Keratinocyte (primary cell): ENCODE measurements at places on chromosomes 16 and 17. TPM values are rescaled to one million over a fixed set of nuclear protein-coding genes. Genes with fewer than 3 reads are reported as not detected.

DNA sequence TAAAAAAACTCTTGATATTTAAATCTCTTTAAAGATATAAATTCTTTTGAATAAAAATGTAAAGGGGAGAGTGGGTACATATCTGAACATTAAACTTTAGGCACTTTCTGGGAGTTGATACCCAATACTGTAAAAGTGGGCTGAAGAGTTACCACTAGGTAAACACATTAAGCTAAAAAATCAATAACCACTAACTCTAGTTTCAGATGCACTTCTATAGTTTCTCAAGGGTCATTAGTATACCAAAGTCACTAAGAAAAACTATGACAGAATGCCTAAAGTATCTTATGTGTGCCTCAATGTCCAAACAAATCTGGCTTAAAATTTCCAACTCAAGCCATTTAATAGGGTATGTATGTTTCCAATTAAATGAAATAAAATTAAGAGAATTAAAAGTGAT, 13.1 kb upstream of the CFDP1 start:
- DNase-seq, result no peak

DNA sequence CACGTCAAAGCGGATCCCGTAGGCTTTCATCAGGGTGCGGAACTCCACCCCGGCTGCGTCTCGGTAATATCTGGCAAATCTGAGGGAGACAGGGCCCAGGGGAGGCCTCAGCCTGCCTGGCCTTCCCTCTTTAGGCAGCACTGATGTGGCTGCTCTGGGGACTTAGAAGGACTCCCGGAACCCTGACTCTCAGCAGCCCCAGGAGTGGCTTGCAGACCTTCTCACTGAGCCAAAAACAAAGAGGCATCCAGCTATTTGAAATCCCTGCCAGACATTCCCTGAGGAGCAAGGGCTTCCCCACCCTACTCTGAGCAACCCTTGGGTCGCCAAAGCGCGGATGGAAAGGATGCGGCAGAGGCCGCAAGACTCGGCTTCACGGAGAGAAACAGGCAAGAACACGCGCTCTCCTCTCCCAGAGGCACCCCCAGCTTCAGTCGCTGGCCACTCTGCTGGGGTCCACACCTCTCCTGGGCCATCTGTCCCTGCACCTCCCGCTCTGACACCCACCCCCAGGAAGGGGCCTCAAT, 7.9 kb downstream of the P2RX5 start:
- no peak for DNase-seq

DNA sequence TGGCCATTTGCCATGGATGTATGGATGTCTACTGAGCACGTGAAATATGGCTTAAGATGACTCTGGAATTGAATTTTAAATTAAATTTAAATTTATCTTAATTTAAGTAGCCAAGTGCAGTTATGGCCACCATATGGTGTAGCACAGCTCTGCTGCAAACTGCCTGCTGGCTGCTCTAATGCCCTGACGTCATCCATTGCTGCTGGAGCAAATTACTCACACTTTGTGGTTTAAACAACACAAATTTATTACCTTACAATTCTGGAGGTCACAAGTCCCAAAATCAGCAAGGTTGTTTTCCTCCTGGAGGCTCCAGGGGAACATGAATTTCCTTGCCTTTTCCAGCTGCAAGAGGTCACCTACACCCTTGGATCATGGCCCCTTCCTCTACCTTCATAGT, 679.3 kb upstream of the EEF2KMT start:
- no peak for DNase-seq

GRCh38 chr17:82474223-82475010, 15.9 kb downstream of the NARF start:
- no peak for DNase-seq

DNA sequence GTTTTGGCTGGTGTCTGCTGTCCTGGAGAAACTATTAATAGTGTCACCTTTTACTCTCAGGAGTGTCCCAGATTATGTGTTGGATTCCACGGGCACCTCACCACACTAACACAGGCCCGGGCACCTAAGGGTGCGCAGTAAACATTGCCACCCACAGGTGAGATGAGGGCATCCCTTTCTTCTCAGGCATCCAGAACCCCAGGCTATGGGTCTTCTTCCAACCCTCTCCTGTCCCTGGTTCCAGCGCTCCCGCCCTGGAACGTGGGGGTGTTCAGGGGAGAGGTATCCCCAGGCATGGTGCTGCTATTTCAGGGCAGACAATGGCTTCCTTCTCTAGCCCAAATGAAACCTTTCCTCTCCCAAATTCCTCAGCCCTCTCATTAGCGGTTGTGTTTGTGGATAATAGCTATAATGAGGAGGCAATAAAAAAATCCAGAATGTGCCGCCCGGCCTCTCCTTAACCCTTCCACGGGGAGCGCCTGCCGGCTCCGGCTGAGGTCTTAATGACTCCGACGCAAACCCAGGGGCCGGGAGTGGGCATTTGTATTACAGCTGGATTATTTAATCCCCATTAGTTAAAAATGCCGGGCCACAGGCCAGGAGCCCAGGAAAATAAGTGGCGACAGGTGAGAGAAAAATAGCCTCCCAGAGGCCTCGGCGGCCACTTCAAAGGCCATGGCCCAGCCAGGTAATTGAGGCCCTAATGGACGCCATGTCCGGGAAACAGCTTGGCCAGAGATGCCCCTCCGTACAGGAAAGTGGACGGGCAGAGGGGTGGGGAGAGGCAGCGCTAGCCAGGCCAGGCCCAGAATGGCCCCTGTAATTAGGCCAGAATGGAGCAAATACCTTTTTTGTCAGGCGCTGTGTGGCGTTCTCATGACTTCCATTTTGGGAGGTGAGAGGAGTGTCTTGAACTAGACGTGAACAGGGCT, 102.8 kb downstream of the IRX5 start:
- DNase-seq, result no peak

DNA sequence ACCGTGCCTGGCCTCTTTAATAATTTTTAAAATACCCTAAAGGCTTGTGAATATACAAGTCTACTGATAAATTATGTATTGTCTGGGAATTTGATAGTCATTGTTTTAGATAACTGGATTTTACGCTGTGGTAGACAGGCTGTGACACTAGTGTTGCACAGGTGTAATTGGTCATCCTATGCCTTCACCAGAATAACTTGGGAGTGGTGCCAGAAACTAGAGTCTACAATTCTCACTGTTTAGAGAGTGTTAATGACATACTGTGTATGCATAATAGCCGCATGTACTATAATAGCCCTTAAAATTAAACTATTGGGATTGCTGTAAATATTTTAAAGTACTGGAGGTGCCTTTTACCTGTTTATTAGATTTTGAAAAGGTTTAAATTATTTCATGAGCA, 11.4 kb downstream of the CNEP1R1 start:
- no peak for DNase-seq

DNA sequence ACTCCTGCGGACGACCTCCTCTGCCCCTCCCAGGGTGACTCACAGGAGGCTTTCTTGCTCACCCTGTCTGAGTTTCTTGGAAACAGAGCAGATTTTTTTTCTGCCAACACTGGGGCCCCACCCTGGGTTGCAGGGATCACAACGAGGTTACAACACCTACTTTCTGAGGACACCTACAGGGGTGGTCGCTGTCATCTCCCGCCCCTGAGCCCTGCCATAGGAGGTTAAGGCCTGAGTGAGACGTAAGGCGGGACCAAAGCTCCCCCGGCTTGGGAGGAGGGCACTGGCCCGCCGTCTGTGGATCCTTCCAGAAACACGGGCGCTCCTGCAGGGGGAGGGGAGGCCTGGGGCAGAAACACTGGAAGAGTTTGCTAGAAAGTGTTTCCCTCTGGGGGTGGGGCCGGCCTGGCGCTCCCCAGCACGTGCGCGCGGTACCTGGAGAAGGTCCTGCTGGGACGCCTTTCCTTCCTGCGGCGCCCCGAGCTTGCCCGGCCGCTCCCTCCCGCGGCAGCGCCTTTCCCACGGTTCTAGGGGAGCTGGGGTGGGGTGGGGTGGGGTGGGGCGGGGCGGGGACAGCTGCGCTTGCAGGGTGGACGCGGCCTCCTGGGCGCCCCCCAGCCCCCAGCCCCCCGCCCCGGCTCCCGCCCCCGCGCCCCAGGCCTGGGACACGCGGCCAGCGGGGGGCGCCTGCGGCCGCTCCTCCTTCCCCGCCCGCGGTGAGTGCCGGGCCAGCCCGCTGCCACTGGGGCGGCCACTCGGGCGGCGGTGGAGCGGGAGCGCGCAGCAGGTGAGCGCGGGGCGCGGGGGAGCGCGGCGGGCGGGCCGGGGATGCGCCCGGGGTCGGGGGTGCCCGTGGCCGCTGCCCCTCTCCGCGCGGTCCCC, 20.7 kb upstream of the ADCY7 start:
- DNase-seq, result no peak

GRCh38 chr17:60128171-60128859, 21.5 kb upstream of the CA4 start:
- no peak for DNase-seq

DNA sequence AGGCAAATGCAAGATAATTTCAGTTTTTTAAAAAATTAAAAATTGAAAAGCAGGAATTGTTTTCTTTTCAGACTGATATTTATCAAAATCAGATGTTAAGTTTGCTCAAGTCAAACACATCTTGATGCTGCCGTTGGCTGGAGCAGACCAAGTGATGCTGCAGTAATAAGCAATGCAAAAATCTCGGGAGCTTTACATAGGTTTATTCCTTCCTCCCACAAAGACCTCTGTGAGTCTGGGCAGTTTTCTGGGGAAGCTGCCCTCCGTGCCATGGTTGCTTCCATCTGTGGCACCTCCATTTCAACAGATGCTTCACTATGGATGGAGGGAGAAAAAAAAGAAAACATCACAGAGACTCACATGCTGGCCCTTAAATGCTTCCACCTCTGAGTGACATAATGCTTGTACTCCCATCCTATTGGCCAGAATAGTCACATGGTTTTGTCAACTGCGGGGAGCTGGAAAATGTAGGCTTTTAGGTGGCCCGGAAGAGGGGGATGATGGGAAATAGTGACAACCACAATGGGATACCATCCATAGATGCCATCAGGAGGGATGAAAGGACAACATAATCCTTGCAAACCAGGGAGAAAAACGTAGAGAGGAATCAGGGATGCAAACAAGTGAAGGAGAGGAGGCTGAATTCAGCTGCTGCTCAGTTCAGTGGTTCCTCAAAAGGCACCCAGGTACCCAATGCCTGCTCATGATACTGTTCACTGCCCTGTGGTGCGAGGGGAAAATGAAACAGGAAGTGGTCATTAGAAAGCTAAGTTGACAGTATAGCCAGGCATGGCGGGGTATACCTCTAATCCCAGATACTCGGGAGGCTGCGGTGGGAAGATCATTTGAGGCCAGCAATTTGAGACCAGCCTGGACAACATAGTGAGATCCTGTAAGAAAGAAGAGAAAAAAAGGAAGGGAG, 13.5 kb upstream of the ERCC4 start:
- DNase-seq, result no peak

Gene DHRS7C
- not detected in 3 replicates for polyA plus RNA-seq

Gene SALL1
- 0.02 TPM in 1 of 3 replicates, not detected in the others for polyA plus RNA-seq

Gene ZNF688
- polyA plus RNA-seq, result 3.8 to 4.9 TPM (median 4.3 TPM) in 3 replicates

Gene CSH2
- not detected in 3 replicates for polyA plus RNA-seq

Gene SGSH
- 8.9 to 21.5 TPM (median 9.6 TPM) in 3 replicates for polyA plus RNA-seq

Gene DLX4
- 0.10 to 0.22 TPM (median 0.18 TPM) in 3 replicates for polyA plus RNA-seq

Gene KRTAP2-3
- polyA plus RNA-seq, result 8.4 to 21.3 TPM (median 9.0 TPM) in 3 replicates

Gene KRTAP16-1
- polyA plus RNA-seq, result not detected in 3 replicates

Gene PTGES3L
- polyA plus RNA-seq, result 0.19 to 0.44 TPM (median 0.37 TPM) in 3 replicates
